B cell (primary cell): ENCODE measurements at places on chromosomes 5 and 9. TPM values are rescaled to one million over a fixed set of nuclear protein-coding genes. Genes with fewer than 3 reads are reported as not detected.

GRCh38 chr9:22169727-22170503 is 160.8 kb upstream of the CDKN2B start:
- DNase-seq, result peak; percentile 40
- no peaks in the 10 kb centered on the region for H3K27me3 ChIP-seq
- peak overlapping the region; percentile 79 for H3K27ac ChIP-seq
- no peak overlapping the region for H3K4me3 ChIP-seq
- H3K4me1 ChIP-seq, result peaks cover 52% of the 10 kb centered on the region

GRCh38 chr5:179534431-179534830 is 15.9 kb upstream of the RUFY1 start:
- peak overlapping the region; percentile 67 for H3K27ac ChIP-seq
- H3K4me3 ChIP-seq, result peak overlapping the region; percentile 58
- peaks cover 24% of the 10 kb centered on the region for H3K4me1 ChIP-seq
- H3K36me3 ChIP-seq, result peaks cover 5% of the 10 kb centered on the region
- no peaks in the 10 kb centered on the region for H3K27me3 ChIP-seq

GRCh38 chr9:8172000-8172399 is 372.4 kb upstream of the DMAC1 start:
- no peaks in the 10 kb centered on the region for H3K4me1 ChIP-seq
- DNase-seq, result no peak
- H3K4me3 ChIP-seq, result no peak overlapping the region
- H3K36me3 ChIP-seq, result no peaks in the 10 kb centered on the region
- no peak overlapping the region for H3K27ac ChIP-seq
- no peaks in the 10 kb centered on the region for H3K27me3 ChIP-seq

TNC gene
- total RNA-seq, result not detected in 2 replicates

DNA sequence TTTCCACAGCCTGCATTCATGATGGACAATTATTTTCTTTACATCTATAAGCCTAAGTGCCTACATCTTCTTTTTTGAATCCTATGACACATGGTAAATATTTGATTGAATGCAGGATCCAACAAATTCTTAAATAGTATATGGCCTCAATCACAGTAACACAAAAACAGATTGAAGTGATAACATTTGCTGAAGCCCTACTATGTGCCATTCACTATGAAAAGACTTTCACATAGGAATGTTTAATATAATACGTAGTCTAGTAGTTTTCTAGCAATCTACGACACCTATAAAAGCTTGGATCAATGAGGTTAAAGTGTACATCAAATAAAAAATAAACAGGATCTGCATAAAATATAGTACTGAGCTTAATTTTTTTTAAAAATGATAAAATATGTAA is 231.0 kb downstream of the AP3B1 start:
- no peaks in the 10 kb centered on the region for H3K27me3 ChIP-seq
- peaks cover 17% of the 10 kb centered on the region for H3K36me3 ChIP-seq
- no peak overlapping the region for H3K4me3 ChIP-seq
- DNase-seq, result no peak
